ENCODE measurements at places on chromosomes 2 and 18.

DNA sequence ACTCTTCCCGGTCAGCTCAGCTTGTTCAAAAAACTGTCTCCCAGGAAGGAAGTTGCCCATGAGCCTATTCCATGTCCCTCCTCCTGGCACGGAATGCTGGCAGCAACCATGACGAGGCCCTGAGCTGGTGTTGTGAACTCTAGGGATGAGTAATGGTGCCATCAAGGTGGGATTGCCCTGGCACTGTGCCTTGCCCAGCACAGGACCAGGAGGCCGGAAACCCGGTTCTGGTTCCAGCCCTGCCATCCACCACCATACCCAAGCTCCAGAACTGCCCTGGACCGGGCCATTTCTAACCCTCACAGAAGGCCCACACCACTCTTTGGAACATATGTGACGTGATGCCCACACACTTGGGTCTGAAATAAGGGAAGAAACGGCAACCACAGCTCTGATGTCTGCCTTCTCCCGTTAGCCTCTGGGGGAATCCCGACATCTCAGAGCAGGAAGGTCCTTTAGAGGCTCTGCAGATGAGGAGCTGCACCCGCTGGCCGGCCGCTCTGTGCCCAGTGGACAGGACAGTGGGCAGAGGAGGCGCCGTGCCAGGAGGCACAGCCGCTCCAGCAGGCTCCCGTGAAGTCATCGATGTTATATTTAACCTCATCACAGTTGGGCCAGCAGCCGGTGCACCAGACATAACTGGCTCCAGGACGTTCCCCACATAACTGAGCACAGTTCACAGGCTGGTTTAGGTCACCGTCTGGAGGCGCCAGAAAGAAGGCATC is 462.1 kb upstream of the ID2 start:
- no peak for DNase-seq

DNA sequence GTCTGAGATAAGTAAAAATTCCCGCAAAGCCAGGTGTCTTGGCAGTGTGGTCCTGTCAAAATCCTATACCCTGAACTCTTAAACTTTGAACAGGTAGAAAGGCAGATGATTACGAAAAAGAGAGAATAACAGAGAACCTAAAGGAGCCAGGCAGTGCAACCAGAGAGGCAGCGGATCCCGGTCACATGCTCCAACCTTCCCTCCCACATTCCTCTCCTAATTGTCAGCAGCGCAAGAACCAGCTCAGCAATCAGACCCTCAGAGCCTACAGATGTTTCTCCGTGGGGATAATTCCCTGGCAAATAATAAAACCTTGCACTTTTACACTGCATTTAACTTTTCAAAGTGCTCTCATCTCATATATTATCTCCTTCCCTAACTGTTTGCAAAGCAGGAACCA is 124.8 kb downstream of the EPHA4 start:
- DNase-seq, result no peak

DNA sequence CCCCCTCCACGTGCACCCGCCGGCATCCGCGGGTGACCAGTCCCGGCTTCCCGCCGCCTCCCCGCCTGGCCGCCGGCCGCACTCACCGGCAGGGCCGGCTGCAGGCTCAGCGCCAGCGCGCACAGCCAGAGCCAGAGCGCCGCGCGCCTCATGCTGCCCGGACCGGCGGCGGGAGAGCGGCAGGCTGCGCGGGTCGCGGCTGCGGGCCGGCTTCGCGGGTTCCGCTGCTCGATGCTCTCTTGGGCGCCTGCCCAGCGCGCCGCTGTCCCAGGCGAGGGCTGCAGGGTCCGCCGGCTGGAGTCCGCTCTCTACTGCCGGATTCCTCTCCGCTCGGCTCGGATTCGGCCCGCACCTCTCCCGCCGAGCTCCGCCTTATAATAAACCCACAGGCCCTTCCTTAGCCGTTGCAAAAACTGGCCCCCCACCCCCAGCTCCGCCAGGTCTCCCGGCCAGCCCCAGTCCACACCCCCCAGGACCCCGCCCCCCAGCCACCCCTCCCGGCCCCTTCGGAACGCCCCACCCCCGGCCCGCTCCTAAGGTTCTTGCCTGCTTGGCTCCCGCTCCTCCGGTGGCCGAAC is at the start of gene SDC1:
TSS of gene SDC1 (minus strand) at position 415 of the 578 bp plus-strand sequence. CDS start at position 152, 263 bp downstream.
- DNase-seq, result no peak

GRCh38 chr2:108118996-108119395 is 120.8 kb upstream of the SULT1C3 start:
- no peak for DNase-seq

DNA sequence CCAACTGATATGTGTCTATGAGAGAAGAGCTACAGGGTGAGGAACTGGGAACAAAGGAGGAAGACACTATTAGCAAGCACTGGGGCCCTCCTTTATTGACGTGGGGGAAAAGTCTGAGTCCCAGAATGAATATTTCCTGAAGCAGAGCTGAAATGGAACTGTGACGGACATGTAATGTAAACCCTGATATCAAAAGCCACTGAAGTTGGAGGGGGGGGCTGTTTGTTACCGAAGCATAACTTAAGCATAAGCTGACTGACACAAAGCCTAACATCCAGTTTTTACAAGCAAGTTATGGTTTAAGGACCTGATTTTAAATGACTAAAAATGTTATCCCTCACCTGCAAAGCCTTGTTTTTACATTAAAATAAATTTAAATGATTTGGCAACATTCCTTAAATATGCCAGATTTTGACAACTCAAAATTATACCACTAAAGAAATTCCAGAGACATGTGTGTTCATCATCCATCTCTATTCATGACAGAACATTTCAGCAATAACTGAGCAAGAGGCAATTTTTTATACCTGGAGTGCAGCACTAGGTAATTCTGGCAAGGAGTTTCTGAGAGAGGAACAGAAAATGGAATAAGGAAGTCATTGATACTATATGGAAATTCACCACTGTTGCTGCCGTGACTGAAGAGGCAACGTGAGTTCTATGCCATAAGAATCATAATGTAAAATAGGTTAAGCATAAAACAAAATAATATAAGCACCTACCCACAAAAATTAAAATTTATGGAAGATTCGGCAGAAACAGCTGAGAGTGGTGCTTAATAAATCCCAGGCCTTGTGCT is 186.0 kb downstream of the AFF3 start:
- no peak for DNase-seq

DNA sequence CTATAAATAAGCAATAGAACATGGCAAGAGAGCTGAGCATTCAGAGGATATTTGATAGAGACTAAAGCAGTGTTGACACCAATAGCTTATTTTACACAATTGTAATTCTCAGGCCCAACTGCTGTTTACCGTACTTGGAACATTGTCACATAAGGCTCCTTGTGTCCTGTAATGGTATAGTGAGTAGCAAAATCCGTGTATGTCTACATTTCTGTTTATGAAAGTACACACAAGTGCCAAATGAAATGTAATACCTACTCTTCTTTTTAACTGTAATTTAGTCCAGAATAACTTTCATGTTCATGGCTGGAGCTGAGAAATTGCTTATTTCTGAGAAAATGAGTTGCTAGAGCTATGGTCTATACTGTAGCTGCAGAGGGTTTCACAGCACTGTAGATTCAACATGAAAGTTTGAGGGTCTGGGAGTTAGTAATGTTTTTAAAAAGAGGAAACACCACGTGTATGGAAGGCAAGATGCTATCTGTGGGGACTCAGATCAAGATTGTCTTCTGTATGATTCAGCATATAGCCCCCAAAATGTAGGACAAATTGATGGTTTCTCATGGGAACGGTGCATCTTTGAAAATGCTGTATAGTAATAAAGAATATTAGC is 110.2 kb upstream of the NOSTRIN start:
- no peak for DNase-seq

DNA sequence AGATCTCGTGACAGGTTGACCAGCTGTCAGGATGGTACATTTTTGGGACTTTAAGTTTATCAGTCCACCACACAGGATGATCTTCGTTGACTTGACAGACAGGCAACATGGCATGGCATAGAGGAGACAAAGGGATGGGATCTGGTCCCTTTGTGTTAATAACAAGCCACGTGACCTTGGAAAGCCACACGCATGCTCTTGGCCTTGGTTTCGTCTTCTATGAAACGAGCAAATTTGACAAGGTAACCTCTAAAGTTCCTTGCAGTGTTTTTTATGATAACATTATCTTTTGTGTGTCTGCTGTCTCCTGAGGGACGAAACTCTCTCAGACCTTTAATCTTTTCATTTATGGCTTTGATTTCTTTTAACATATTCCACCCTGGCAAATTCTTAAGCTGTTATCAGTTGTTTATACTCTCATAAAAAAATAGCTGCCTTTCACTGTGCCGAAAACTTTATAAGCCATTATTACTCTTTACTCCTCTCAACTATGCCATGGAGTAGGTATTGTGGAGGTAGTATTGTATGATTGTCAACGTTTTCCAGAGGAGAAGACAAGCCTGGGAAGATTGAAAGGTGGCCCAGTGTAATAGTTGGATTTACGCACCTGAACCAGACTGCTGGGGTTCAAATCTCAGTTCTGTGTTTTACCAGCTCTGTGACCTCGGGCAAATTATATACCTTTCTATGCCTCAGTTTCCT is 81.3 kb downstream of the MYOM1 start:
- no peak for DNase-seq

GRCh38 chr2:144165599-144166250 is 354.2 kb downstream of the ZEB2 start:
- no peak for DNase-seq
